GM23338 (cell line): ENCODE measurements at places on chromosomes 5 and 9.

- no peak for DNase-seq
Observed at GRCh38 chr5:134088994-134089560, 25.4 kb upstream of the TCF7 start.

GRCh38 chr9:129567329-129567728, 53.6 kb downstream of the C9orf50 start:
- no peak for DNase-seq

DNA sequence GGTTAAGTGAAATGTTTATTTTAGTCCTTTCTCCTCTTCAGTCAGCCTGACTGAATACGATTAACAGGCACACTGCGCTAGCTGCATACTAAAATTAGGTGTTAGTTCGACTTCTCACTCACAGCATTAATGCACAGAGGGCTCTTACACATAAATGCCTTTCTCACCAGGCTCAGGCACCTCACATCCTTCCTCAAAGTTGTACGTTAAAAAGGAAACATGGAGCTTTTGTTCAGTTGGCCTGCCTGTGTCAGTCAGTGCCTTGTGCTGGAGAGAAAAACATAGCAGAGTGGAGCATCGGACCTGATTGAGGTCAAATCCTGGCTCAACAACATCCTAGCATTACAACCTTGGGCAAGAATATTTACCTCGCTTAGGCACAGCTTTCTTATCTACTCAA, 236.0 kb upstream of the ZNF462 start:
- DNase-seq, result no peak

- DNase-seq, result no peak
Observed at GRCh38 chr5:7436521-7436920, 40.6 kb downstream of the ADCY2 start.

GRCh38 chr9:91740701-91741100, 209.3 kb downstream of the ROR2 start:
- DNase-seq, result peak; percentile 26
